Bronchial epithelial cell (primary cell): ENCODE measurements at places on chromosomes 12 and 14. TPM values are rescaled to one million over a fixed set of nuclear protein-coding genes. Genes with fewer than 3 reads are reported as not detected.

DNA sequence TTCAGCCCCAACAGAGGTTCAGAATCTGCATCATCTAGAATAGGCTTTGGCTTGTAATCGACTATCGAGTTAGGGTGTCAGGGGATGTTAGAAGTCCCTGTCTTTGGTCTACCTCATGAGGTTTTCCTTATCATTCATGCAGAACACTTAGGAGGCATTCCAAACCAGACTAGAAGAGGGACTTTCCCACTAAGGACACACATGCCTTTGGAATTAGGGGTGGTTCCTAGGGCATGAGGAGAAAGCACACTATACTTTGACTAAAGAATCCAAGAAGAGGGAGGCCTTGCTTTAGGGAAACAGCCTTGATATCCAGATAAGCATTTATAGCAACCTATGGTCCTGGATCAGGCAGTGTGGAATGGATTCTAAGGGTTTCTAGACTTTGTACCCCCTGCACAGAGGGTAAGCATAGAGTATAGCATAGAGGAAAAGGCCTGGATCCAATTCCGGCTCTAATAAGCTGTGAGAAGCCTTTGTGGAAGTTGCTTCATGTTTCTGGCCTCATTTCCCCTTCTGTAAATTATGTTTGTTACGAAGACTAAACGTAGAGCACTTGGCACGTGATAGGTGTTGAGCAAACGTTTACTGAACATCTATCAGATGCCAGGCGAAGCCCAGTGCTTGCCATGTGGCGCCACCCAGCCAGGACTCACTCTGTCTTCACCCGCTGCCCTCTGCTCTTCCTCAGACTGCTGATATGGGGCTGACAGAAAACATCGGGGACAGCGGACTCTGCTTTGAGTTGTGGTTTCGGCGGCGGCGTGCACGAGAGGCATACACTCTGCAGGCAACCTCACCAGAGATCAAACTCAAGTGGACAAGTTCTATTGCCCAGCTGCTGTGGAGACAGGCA lies 13.2 kb downstream of the ZNF219 start:
- peak; percentile 74 for DNase-seq

DNA sequence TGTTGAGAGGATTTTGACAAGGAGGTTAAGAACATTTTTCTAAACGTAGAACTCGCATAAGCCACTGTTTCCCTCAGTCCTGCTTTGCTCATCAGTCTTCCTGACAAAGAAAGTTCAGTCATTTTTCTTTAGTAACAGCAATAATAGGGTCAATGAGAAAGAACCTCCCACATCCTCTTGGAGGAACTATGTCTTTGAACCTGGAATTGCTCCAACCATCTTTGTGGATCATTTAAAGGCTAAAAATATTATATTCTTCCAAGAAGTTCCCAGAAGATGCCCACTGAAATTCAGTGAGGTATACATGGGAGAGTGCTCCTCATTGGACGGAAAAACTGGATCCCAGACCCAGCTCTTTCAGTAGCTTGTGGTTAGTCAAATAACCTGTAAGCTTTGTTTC lies 282.8 kb upstream of the FAR2 start:
- DNase-seq = no peak

DNA sequence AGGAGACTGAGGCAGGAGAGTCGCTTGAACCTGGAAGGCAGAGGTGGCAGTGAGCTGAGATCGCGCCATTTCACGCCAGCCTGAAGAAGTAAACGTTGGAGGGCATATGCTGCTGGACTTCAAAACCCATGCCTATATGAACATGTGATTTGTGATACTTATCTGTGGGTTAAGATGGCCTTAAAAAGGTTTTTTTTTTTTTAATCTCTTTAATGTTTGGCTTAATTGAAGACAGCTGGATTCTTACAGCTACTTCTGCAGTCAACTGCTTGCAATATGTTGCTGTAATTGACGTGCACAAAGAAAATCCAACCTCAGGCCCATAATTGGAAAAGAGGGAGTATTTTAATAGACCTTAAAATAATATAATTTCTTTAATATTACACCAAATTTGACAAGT lies 1.5 kb upstream of the B3GNT4 start:
- no peak for DNase-seq

DNA sequence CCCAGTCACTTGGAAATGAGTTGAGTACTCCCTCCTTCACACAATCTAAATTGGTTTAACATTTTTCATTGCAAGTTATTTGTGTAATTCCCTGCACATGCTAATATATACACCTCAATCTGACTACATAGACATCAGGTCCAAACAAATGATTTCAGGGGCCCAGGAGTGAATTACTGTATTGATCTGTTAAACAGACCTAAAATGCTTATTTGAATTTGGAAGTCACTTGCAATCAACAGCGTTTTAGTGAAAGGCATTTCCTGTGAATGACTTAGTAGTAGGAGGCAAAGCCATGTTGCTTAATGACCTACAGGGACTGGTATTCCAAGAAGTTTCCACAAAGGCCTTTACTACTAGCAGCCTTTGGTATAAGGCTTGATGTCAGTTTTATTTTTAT lies 22.6 kb upstream of the SLC15A5 start:
- DNase-seq = no peak

GRCh38 chr14:39712293-39712999 lies 280.2 kb upstream of the FBXO33 start:
- DNase-seq = no peak

DNA sequence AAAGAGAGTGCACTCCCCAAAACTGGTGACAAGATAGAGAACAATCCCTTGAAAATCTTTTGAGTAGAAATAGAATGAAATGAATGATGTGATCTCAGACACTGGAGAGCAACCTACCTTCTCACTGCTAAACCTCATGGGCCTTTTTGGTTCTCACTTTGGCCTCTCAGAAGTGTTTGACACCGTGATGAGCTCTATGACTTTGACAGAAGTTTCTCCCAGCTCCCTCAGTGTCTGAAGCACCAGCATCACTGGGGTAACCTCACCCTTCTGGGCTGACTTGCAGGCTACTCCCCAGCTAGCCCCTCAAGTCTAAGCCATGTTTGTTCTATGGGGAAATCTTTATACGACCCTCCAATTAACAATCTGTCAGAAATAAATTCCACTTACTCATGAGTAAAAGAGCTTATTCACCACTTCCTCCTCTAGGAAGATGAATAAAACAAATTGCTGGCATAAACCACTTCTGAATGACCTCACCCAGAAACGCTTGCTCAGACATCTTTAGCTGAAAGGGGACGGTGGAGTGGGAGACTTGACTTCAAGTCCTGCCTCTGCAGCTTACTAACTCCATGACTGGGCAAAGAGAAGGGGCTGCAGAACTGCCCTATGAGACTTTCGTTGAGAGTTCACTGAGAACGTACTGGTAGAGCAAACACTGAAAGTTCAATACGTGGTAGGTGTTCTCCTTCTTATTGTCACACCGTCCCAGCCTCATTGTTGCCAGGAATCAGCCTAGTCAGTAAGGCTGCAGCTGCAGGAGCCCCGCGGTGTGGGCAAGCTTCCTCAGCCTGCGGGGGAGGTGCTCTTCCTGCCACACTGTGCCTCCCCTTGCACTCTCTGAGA lies 46.5 kb downstream of the ST8SIA1 start:
- peak; percentile 86 for DNase-seq

DNA sequence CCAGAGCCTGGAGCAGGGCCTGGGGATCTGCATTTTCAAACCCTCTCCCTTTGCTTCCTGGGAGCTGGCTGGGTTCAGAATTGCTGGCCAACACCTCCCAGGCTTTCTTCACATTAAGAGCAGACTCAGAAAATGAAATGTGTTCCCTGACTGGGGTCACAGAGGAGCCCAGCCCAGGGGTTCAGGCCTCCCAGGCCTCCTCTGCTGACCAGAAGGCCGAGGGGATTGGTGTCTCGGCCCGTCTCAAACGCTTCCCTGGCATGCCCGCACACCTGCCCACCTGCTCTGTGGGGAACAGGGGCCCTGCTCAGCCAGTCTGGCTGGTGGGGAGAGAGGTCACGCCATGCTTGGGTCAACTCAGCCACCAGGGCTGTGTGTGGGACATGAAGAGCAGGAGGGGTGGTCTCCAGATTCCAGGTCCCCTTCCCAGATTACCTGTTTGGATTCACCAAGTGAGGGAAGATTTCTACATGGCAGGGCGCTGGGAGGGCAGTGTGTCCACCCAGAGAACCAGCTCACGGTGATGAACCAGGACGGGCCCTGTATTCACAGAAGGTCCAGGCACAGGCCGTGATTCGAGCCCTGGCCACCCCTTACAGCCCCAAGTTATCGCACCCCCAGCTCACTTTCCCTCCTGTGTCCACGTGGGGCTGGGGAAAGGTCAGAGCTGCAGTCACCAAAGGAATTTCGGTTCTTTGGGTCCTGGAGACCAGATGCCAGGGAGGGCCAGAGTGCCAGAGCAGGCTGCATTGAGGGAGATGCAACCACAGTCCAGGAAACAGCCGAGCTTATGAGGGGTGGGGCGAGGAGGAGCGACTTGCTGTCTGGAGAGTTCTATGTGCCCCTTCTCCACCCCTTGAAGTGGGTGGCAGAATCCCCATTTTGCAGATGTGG lies 55.2 kb upstream of the RIN3 start:
- no peak for DNase-seq

Gene VSX2
- total RNA-seq = not detected in 2 replicates

Gene RFC5
- total RNA-seq = 6.1 and 7.4 TPM in 2 replicates

Gene KIF26A
- 0.26 and 1.0 TPM in 2 replicates for total RNA-seq

Gene SUOX
- total RNA-seq = 2.1 and 3.6 TPM in 2 replicates
